ENCODE measurements at places on chromosomes 6 and 20.

- DNase-seq, result peak; percentile 96
These were observed at the start of gene TOMM6 for GRCh38 chr6:41787219-41787917. TOMM6 (plus strand) TSS chr6:41787694; CDS start chr6:41787698, 4 bp downstream.

- no peak for DNase-seq
These were observed 184.6 kb downstream of the SMOC2 start for GRCh38 chr6:168625602-168626001.

DNA sequence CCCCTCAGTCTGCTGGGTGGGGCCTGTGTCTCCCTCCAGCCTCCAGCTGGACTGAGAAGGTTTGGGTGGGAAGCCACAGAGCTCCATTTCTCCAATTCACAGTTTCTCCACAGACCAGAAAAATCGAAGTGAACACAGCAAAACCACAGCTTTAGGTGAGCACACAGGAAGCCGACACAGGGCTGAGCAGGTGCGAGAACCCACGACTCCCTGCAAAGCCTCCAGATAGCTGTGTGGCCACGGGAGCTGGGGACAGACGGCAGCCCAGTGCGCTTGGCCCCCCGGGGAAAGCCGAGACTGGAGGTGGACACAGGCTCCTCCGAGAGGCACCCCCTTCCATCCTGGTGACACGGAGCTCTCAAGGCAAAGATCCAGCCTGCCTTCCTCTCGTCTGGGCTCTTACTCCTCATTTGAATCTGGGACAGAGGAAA, 29.0 kb upstream of the MPC1 start:
- no peak for DNase-seq

DNA sequence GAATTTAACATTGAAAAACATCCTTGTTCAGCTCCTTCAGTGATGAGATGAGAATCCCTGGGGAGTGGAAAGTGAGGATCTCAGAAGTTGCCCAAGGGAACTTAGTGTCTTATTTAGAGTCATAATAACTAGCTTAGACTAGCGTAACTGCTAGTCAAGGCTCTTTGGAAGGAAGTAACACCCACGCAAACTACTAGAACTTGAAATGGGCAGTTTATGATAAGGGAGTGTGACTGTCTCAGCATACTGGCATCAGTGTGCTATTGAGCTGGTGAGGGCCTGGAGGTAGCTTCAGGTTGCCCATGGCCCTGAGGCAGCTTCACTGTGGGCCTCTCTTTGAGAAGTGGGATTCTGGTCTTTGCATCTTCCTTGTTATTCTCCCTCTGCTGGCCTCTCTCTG, 40.1 kb downstream of the SLX4IP start:
- no peak for DNase-seq

DNA sequence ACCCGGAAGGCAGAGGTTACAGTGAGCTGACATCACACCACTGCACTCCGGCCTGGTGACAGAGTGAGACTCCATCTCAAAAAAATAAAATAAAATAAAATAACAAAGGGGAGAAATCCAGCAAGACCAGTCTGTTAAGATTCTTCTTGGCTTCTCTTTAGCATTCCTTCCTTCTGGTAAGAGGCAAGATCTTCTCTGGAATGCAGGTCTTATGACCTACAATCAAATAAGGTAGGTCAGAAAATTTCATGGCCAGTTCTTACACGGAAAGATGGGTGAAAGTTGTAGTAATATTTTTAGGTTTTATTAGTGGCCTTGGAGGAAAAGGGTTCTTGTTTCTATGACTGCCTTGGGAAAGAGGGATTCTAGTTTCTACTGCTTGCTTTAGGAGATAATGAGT, 180.9 kb downstream of the FUT9 start:
- no peak for DNase-seq

GRCh38 chr20:43781215-43781614, 54.4 kb upstream of the GTSF1L start:
- no peak for DNase-seq

DNA sequence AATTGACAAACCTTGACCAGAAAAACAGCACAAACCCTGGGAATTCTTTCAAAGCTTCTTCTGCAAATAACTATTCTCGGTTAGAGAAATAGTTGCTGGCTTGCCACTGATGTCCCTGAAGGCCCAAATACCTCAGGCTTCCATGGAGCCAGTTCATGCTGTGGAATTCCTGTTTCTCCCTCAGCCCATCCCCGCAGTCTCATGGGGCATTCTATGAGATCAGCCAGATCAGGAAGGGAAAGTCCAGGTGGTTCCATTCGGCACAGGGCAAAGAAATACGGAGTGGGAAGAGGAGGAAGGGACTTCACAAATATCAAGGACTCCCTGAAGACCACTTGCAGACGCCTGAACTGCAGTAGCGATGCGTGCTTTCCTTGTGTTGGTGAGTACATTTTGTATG, 63.3 kb downstream of the MYLK4 start:
- no peak for DNase-seq

- no peak for DNase-seq
These were observed 391.8 kb upstream of the MMS22L start for GRCh38 chr6:97674802-97675201.

DNA sequence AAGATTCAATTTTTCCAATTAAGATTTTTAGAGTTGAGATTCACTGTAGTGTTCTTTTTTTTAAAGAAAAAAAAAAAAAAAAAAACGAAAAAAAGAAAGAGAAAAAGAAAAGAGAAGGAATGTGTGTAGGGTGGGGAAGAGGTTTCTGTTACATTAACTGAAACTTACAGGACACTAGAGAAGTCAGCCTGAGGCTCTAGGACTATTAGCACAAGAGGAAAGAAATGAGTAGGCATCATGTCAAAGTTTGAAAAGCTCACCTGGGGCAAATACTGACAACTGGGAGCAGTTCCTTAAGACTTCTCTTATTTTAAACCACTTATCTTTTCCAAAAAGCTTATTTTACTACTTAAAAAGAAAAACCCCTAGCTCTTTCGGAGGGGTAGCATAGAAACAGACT, 185.9 kb downstream of the DST start:
- DNase-seq, result no peak

DNA sequence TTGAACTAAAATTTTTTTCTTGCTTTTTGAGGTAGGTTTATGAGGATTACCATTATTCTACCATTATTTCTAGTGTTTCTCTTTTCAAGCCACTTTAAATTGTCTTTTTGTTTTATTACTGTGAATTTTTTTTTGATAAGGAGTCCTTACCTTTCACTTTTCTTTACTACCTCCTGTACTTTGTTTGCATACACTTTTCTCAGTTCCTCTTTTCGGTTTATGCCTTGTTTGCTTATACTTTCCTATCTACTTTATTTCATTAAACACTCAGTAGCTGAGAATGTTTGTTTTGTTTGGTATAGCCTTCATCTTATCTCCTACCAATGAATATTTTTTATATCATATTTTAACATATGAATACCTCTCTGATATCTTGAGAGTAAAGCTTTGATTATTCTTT, 147.9 kb downstream of the TFAP2B start:
- DNase-seq, result no peak

DNA sequence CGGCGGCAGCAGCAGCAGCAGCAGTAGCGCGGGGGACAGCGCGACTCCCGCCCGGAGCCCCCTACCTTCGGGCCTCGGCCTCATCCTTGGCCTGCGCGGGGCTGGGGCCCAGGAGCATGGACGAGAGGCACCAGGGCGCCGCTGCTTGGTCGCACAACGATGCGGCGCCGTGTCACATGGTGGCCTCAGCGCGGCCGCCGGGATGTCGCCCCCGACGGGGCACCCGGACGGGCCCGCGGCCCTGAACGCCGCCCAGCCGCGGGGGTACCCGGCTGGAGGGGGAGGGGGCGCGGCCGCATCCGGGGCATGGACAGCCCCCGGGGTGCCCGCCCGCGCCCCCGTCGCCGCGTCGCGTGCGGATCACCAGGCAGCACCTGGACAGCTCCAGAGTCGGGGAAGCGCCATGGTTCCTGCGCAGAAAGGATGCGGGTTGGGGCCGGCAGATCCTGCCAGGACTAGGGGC, 57.1 kb downstream of the CDH22 start:
- no peak for DNase-seq

- no peak for DNase-seq
These were observed 17.2 kb upstream of the NCR2 start for GRCh38 chr6:41318261-41318653.

- DNase-seq, result no peak
These were observed 15.4 kb downstream of the TMEM244 start for GRCh38 chr6:129845696-129846095.

DNA sequence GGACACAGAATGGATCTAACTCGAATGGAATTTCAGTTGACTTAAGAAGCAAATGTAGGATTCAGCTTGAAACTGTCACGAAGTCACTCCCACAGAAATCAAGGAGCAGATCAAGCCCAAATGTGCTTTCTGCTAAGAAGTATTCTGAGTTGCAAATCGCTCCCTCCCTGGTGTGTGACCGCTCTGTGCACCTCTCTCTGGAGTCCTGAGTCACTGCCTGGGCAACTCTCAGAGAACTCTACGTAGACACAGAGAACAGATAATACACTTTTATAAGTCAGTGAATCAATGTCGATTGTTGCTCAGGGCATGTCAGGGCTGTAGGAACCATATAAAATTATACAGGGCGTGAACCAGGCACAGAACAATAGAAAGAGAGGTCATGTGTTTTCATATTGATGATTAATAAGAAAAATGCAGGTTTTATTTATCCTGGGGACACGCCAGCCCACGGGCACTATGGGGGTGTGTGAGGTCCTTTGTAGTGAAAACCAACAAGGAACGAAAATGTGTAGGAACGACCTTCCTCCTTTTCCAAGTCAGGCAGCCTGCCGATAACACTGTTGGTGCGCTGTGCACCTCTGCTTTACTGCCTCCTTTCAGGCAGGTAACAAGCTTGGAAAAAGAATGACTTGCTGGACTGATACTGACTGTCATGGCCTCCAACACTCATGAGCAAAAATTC, 248.1 kb upstream of the FOXQ1 start:
- DNase-seq, result no peak

- no peak for DNase-seq
These were observed 13.3 kb upstream of the CDKN1A start for GRCh38 chr6:36665180-36665579.

DNA sequence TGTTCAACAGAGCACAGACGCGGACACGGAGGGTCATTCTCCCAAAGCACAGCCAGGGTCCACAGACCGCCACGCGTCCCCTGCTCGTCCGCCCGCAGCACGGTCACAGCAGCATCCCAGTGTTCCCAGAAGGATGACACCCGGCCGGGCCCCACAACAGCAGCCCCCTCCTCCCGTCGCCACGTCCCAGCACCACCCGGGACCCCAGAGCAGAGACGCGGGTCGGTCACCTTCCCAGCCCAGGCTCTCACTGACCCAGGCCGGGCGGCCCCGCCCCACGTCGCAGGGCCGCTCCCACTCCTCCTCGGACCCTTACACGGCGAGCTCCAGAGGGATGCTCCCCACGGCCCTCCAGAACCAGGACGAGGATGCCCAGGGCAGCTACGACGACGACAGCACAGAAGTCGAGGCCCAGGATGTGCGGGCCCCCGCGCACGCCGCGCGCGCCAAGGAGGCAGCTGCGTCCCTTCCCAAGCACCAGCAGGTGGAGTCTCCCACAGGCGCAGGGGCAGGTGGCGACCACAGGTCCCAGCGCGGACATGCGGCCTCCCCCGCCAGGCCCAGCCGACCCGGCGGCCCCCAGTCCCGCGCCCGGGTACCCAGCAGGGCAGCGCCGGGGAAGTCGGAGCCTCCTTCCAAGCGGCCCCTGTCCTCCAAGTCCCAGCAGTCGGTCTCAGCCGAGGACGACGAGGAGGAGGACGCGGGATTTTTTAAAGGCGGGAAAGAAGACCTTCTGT, 64.3 kb downstream of the FNDC1 start:
- no peak for DNase-seq

- no peak for DNase-seq
These were observed 25.3 kb downstream of the DPPA5 start for GRCh38 chr6:73328790-73329189.

DNA sequence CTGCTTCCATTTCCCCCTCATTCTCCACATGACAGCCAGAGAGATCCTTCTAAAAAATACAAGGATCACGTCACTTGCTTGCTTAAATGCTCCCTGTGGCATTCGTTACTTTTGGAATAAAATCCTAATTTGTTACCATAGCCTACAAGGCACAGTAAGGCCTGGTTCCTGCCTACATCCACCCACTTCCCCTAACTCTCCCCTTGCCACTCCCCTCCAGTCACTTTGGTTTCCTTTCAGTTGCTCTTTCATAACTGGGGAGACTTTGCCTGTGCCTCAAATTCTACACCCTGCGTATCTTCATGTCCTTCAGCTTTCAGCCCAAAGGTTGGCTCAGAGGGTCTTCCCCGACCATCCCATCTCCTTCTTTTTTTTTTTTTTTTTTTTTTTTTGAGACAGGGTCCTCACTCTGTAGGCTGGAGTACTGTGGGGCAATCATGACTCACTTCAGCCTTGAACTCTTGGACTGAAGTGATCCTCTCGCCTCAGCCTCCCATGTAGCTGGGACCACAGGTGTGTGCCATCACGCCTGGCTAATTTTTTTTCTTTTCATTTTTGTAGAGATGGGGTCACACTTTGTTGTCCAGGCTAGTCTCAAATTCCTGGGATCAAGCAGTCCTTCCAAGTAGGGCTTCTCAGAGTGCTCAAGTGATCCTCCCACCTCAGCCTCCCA, 12.5 kb downstream of the ID1 start:
- DNase-seq, result no peak

DNA sequence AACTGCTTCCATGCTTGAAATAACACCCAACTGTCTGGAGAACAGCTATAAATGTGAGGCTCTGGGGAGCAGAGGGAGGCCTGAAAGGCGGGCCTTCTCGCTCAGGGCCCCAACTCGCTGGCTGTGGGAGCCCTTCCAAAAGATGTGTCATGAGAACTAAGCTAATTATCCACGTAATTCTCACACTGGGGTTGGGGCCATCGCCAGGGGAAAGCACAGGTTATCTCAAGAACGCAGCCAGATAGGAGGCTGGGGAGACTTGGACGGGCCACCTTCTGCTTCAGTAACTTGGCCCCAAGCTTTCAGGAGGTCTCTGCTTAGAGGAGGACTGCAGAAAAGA, 1.6 kb downstream of the PXDC1 start:
- peak; percentile 11 for DNase-seq

GRCh38 chr6:152828431-152828830, 77.8 kb downstream of the VIP start:
- DNase-seq, result no peak

DNA sequence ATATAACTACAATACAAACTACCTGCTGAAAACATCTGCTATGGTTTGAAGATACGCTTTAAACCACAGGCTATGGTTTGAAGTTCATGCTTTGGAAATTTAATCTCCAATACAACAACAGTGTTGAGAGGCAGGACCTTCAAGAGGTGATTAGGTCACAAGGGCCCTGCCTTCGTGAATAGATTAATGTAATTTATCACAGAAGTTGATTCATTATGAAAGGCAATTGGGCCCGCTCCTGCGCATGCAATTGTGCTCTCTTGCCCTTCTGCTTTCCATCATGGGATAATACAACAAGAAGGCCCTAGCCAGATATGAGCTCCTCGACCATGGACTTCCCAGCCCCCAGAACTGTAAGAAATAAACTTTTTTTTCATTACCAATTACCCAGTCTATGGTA, 21.2 kb downstream of the REPS1 start:
- DNase-seq, result no peak

DNA sequence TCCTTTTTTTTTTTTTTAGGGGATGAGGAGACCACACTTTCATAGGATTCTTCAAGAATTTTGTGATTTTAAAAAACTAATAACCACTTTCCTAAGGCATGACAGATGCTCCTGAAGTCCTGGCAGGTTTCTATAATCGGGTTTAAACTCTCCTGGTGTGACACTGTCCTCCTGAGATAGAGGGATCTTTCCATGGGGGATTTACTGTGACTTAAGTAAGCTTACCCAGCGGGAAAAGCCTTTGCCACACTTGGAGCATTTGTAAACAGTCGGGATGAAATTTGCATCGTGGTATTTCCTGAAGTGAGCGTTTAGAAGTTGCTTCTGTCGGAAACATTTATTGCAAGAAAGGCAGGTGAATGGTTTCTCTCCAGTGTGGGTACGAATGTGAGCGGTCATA, 16.6 kb downstream of the CTCFL start:
- no peak for DNase-seq

All from activated CD4-positive, alpha-beta T cell treated with anti-CD3 and anti-CD28 coated beads, Interleukin-2, amount 50 U/mL, for 48 hours (primary cell).